ENCODE measurements at places on chromosomes 3 and 15.

DNA sequence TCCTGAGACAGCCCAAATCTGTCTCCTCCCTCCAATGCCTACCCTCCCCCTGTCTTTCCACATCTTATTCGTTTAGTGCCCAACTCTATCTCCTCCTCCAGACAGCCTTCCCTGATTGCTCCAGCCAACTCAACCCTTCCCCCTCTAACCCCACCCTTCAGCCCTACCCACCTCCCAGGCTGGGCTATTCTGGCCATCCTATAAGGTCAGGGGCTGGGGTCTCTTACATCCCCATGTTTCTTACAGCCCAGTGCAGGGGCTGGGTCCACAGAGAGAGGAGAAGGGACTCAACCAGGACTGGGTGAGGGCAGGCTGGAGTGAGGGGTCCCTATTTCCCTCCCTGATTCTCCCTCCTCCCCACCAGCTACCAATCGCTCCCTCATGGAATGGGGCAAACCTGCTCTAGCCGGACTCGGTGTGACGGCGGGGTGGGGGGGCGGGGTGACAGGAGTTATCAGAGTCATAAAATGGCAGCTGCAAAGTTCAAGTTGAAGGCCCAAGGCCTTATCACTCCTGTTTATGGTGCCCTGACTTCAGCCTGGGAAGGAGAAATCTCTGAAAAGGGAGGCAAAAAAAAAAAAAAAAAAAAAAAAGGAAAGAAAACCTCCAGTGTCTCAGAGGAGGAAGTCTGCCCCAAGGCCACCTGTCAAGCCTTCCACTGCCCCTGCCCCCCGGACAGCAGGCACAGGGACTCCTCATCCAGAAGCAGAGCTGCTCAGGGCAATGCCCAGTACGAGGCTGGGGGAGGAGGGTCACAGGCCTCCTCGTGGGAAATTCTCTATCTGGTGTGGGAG, 2.1 kb downstream of the VIPR1 start:
- DNase-seq: no peak

GRCh38 chr3:172329070-172329469, 119.2 kb downstream of the GHSR start:
- no peak for DNase-seq

DNA sequence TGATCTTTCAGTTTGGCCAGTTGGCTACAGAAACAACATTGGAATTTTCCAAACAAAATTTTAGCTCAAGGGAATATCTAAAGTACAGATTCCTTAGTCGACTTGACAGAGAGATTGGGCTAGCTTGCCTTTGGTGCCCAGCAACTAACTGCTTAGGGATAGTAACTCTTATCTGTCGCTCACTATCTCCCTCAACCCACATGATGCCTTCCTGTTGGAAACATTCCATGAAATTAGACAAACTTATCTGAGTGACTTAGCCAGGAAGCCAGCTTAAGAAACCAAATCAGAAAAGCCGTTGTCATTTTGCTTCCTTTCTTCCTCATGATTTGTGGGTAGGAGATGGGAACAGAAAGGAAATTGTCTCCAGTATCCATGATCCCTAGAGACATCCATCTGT, 791.2 kb downstream of the AGBL1 start:
- no peak for DNase-seq

DNA sequence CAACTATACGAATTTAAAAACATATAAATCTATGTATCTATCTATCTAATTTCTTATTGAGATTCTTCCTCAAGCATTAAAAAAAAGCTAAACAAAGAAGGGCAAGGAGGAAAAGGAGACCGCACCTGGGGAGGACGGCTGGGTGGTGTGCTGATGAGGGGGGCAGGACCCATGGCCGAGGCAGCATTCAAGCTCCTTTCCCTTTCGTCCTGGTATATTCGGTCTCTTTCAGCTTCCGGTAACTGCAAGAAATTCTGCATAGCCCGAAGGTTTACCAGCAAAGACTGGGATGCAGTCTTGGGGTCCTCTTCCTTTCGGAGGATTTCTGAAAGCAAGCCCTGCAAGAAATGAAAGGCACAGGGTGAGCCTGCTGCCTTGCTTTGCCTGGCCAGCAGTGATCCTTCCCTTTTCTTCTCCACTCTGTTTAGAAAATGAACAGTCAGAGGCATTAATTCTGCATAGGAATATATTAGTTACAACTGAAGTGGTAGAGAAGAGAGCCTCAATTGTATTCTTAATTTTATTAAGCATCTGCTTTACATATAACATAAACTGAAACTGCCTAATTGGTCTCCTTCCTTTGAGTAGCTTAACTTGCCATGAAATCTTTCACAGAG, 38.8 kb downstream of the SATB1 start:
- DNase-seq: no peak

GRCh38 chr3:172104471-172105072, 65.2 kb downstream of the FNDC3B start:
- DNase-seq: no peak

DNA sequence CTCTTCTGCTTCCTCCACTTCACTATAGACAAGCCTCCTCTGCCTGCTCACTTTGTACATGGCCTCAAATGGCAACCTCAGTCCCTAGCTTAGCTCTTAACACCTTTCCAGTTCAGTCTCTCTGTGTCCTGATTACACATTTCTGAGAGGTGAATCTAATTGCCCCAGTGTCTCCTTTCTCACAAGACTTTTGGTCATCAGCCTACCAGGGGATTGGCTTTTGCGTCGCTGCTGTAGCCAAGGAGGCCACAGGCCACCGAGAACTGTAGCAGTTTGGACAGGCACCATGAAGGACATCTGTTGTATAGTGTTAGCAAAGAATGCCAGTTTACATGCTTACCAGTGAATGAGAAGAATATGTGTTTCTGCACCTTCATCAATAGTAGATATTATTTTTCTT, 8.5 kb downstream of the IREB2 start:
- DNase-seq: no peak

GRCh38 chr3:113231827-113232253, 20.5 kb downstream of the BOC start:
- DNase-seq: peak; percentile 91

DNA sequence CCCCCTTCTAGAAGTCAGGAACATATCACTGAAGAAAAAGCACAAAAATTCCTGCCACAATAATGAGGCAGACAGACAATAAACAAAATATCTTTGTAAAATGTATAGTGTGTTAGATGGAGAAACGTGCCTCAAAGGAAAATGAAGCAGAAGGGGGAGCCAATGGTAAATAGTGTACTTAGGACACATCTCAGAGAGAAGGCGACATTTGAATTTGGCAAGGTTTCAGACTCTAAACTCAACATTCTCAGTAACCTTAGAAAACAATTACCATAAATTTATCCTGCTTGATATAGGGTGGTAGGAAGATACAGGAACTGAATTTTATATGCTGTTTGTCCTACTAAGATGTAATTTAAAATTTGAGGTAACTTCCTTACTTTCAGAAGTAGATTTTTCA, 52.6 kb upstream of the PTX3 start:
- no peak for DNase-seq

DNA sequence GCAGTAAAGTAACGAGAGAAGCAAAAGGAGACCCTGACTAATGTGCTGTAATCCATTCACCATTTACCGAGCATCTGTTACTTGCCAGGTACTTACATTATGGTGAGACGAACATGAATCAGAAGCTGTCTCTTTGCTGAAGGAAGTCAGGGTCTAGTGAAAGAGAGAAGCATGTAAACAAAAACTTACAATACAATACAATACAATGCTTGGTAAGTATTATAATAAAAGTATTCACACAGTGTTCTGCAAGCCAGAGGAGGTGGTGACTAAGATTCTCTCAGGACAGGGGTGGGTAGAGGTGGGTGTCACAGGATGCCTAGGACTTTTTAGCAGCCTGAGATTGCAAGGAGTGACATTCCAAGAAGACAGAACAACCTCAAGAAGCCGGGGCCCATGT, 50.2 kb upstream of the MGA start:
- DNase-seq: no peak

DNA sequence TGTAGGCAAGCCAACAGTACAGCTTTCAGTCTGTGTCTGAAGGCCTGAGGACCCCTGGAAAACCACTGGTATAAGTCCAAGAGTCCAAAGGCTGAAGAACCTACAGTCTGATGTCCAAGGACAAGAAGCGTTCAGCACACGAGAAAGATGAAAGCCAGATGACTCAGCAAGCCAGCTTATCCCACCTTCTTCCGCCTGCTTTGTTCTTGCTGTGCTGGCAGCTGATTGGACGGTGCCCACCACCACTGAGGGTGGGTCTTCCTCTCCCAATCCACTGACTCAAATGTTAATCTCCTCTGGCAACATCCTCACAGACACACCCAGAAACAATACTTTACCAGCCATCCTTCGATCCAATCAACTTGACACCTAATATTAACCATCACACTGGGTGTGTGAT, 59.0 kb upstream of the PDZRN3 start:
- DNase-seq: no peak

DNA sequence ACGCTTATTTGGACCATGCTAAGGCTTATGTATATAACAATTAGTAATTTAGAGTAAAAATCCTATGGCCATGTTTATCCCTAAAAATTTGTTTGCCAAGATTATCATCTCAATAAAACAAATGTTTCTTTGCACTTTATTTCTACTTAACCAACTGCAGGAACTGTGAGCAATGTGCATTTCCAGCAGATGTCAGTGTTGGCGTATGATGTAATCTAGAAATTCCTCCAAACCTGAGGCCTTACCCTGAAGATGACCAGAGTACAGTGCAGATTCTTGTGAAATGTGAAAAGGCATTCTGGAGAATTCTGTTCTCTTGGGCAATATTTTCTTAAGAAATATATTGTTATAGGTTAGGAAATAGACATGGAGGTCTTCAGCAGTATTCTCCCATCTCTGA, 205.9 kb downstream of the MBNL1 start:
- DNase-seq: peak; percentile 78

- DNase-seq: peak; percentile 70
Observed at GRCh38 chr3:21477541-21478288, 273.3 kb downstream of the ZNF385D start.

GRCh38 chr3:11653298-11654055, 9.8 kb upstream of the VGLL4 start:
- no peak for DNase-seq

GRCh38 chr3:179565496-179565895, 2.8 kb downstream of the ACTL6A start:
- DNase-seq: no peak

GRCh38 chr15:37101980-37102304, 1.6 kb upstream of the MEIS2 start:
- DNase-seq: peak; percentile 68

GRCh38 chr3:13785853-13786436, 93.9 kb downstream of the WNT7A start:
- no peak for DNase-seq

- DNase-seq: no peak
Observed at GRCh38 chr15:88745065-88745464, 58.2 kb upstream of the ACAN start.

DNA sequence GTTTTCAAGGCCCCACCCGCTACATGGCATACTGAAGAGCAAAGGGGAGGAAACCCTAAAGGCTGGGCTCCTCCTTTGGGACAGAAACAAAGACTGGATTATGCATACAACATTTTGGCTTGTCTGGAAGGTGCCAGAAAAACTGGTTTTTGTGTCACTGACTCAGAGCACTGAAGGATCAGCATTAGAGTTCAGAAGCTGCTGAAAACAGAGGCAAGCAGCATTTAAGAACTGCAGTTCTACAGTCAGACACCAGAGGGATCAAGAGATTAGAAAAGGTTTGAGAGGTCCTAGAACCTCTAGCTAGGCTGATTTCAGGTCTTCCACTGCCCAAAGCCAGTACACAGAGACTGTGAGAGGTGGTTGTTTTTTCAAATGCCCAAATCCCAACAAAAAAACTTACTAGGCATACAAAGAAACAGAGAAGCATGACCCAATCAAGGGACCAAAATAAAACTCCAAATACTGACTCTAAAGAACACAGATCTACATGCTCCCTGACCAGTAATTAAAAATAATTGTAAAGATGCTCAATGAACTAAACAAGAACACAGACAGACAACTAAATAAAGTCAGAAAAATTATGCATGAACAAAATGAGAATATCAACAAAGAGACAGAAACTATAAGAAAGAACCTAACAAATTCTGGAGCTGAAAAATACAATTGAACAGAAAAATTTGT, 91.2 kb downstream of the SENP2 start:
- DNase-seq: peak; percentile 71

DNA sequence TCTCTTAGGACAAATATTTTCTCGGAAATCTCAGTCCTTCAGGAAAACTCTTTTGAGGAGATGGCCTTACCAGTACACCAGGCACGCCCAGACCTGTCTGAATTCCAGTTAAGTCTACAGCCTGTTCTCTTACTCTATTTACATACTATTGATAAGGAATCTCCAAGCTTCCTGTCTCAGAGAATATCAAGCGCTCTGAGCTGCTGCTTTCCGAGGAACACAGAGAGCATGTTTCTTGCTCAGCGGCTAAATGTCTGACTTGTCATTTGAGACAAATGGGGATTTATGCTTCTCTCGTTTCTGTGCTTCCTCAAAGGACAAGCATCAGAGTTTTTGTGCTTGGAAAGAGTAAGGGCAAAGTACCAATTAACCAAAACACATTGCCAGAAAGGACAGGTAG, 112.4 kb upstream of the CCDC54 start:
- DNase-seq: no peak

DNA sequence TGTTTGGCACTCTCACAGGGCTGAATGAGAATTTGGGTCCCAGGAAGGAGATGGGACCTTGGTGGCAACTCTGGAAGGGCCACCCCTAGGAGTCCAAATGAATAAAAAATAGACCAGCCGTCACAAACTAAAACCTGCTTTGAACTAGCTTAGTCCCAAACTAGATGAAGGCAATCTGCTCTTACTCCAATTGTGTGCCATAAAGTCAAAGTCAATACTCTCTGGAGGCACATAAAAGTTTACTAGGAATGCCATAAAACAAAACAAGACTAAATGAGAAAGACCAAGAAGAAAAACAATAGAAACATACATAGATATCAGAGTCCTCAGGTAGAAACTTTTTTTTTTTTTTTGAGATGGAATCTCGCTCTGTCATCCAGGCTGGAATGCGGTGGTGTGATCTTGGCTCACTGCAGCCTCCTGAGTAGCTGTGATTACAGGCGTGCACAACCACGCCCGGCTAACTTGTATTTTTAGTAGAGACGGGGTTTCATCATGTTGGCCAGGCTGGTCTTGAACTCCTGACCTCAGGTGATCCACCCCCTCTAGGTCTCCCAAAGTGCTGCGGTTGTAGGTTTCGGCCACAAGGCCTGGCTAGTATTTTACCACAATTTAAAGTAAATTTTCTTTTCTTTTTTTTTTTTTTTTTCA, 8.1 kb downstream of the GOLGA6L2 start:
- DNase-seq: no peak

DNA sequence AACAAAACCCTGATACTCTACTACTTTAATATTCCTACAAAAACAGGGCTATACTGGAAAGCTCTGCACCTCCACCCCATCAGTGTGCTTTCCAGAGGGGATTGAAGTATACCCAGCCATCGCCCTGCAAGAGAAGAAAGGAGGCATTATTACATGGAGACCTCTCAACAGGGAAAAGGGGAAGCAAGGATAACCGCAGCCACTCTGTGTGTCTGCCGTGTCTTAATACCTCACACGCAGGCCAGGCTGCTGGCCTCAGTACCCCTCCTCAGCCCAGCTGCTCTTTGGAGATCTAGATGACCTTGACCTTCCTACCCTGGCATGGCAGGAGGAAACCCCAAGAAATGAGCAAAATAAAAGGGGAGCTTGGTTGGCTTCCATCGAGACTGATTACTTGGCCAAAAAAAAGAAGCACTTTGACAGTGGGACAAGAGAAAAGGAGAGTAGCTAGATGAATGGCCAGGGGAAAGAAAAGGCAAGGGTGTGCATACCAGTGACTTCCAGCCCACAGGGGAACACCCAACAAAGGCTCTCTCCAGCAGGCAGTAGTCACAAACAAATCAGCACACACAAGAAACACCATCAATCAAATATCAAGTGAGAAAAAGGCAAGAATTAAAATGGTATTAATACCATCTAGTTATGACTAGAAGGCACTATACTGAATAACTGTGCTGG, 129.4 kb downstream of the STT3B start:
- DNase-seq: no peak
